Amygdala (tissue), 56 donors: ENCODE measurements at places on chromosomes 6 and 20.

DNA sequence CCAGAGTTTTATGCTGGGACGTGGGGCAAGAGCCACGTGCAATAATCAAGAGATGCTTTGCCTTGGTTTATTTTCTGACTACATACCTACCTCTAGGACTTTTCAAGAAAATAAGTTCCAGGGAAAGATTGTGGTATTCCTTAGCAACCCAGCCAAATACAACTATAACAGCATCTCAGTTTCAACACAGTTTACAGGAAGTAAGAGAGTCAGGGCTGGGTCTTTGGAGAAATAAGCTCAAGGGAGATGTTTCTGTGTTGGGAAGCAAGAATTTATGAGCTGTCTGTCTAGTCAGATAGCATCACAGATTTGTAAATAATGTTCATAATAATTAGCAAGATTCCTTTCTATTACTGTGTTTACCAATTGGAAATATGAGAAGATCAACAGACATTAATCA, 35.1 kb downstream of the MAP3K5 start:
- no peak for DNase-seq

GRCh38 chr6:139126255-139126654, 8.6 kb upstream of the HECA start:
- no peak for DNase-seq

DNA sequence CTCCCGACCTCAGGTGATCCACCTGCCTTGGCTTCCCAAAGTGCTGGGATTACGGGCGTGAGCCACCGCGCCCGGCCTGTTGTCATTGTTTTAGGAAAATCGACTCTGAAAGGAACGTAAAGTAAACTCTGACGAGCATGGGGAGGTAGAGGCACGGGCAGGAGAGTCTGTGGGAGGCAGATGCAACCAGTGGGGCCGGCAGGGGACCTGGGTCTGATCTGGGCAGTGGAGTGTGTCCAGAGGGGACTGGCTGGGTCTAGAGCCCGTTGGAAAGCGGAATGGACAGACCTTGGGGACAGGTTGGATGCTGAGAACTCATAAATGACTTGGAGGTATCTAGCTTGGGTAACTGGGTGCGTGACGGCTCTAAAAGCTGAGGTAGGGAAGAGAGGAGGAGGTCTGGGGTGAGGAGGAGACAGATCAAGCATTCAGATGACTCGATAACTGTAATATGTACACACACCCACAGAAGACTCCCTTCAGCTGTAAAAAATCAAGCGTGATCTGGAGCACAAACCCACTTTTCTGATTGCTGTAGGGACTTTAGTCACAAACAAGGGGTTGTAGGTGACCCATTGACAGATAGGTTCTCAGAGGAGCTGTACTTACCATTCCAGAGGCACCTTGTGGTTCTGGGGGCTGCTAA, 22.4 kb downstream of the MANBAL start:
- no peak for DNase-seq

DNA sequence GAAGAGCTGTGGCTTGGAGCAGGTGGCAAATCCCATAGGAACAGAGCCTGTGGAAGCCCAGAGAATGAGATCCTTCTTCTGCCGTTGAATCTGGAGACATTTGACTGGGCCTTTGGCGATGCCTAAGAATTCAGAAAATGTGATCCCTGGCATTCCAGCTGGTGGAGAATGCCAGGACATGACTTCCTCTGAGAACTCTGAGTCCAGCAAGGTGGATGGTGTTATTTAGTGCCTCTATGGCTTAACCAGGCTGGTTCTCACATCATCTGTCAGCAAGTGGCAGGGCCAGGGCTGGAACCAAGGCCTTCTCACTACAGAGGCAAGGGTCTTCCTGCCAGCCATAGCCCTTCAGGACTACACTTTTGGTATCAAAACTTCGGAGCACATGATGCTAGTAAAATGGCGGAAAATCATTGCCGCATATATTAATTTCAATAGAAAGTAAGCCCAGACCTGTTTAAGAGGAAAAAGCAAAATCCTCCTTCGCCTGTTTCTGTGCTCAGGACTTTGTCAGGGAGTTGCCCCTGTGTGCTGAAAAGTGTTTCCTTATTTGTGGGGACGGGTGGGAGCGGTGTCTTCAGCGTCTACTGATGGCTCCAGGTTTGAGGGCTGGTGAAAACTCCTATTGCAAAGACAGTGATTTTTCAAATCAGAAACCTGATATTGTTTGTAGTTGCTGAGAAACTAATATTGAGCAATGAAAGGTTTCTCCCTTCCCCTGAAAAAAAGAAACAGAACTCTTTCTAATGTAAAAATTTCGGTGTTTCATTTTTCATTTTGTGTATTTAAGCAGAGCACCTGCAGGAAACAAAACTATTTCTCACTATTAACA, 23.9 kb downstream of the DUSP22 start:
- DNase-seq = no peak

GRCh38 chr6:149334682-149335160, 17.2 kb downstream of the TAB2 start:
- DNase-seq = no peak

DNA sequence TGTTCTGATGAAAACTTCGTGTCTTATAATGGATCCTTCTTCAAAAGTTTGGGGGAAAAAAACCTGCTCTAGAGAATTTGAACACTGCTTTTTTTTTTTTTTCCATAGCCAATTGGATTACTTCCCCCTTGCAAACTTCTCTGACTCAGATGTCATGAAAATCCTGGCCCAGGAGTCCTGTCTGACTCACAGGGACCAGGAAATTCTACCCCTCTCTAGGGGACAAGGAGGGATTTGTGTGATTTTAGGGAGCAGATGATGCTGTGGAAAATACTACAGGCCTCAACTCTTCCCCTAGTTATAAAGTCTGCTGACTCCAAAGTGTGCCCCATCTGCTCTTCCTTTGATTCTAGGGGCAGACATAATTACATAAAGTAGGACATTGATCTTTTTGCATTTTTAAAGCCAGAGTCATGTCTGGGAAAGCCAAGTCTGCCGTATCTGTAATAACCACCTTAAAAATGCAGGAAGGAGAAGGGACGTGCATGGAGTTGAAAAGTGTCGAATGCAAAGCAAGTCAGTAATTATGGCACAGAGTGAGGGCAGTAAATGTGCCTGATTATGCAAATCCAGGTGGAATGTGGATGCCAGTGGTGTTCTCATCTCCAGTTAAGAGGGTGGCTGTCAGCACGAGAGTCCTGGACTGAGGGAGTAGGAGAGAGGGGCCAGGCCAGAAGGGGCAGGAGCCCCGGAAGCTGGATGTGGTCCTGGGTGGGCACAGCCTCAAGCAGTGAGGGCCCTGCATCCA, 144.3 kb upstream of the SULF2 start:
- no peak for DNase-seq

DNA sequence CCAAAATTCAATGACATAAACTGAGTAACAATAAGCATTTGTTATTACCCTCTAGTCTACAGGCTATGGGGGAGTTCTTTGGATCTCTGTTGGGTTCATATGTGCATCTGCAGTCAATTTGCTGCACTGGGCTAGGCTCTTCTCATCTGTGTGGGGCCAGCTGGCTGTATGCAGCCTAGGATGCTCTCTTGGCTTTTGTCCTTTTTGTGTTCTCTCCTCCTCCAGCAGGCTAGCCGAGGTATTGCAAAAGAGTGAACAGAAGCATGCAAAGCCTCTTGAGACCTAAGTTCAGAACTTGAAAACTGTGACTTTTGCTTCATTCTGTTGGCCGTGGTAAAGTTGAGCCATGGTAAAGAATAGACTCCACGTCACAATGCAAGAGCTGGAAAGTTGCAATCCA, 62.8 kb upstream of the FOXO3 start:
- DNase-seq = no peak

DNA sequence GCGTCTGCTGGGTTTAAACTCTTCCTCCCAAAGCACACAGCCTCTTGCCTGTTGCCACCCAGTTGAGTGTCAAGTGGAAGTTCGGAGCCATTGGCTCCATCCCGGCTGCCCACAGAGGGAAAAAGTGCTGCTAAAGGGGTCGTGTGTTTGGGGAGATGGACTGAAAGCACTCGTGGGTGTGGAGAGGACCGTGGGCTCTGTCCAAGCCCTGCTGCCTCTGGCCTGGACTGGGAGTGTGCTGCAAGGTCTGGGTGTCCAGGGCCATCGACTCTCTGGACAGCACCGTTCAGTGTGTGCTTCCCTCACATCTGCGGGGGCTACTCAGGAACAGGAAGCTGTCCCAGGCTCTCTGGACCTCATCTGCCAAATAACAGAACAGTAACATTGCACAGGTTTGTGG, 269.3 kb downstream of the DLL1 start:
- no peak for DNase-seq

- no peak for DNase-seq
These were observed 39.9 kb downstream of the TBC1D7 start for GRCh38 chr6:13288481-13288880.

GRCh38 chr6:21163110-21163837, 430.3 kb upstream of the SOX4 start:
- no peak for DNase-seq

- DNase-seq = no peak
These were observed 2.8 kb downstream of the TMEM151B start for GRCh38 chr6:44272999-44273566.

DNA sequence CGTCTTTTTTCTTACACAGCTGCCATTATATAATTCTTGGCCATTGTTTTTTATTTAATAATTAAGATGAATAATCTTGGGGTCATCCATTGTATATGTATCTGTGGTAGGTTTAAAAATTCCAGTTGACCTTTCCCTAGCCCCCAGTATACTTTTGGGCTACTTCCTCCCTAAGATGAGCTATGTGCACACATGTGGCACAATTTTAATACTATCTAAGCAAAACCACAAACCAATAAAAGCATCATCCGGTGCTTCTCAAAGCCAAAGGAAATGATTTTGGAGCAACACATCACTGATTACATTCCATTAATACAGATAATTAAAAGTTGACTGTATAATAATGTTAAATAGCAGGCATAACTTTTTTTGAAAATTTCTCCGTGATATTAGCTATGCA, 161.2 kb downstream of the ATXN1 start:
- DNase-seq = no peak

- DNase-seq = no peak
These were observed 13.8 kb upstream of the CCND3 start for GRCh38 chr6:41955412-41955811.

GRCh38 chr20:21994203-21994602, 288.7 kb downstream of the PAX1 start:
- no peak for DNase-seq

- DNase-seq = no peak
These were observed 169.9 kb downstream of the CD24 start for GRCh38 chr6:106804346-106805335.

GRCh38 chr6:26556263-26557070, 18.3 kb downstream of the HMGN4 start:
- peak; percentile 7 for DNase-seq

DNA sequence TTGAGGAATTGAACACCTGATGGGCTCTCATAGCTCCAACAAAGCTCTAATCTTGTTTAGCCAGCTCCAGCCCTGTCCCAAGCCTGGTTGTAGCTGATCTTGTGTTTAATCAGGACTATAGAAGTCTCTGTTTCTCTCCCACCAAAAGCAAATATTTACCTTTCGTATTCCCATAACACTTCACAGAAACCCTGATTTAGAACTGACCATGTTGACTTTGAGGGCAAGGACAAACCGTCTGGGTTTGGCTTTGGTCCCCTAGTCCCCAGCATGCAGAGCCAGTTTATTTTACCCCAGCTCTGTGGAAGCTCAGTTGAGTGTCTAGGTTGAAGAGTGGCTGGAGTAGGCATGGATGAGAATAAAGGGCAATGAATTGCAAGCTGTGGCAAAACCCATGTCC, 18.0 kb upstream of the SIM1 start:
- DNase-seq = no peak

DNA sequence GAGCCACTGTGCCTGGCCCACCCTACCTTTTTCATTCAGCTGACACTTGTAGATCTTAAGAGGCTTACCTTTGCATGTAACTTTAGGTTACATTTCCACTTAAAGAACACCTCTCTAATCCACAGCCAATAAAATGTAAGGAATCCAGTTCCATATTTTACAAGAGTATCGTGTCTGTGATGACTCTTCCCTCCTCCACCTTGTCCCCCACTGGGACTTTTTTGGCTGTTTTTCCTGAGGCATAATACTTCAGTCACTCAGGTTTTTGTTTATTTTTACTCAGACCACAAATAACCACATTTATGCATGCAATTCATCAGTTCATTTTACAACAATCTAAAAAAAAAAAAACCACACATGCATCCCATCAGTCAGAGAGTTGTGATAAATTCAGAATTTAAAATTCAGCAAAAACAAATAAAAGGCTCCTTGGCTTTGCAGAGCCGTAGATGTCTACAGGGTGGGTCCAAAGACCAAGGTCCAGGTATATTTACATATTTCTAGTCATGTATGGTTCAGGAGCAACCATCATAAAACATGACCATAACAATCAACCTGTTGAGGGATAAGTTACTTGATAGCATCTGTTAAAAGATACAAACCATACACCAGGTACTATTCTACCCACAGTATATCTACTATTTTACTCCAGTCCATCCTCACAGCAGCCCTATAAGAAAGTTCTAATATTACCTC, 9.9 kb downstream of the ATXN1 start:
- no peak for DNase-seq

GRCh38 chr6:15675536-15676220, 12.8 kb upstream of the DTNBP1 start:
- DNase-seq = no peak

- no peak for DNase-seq
These were observed 100.7 kb upstream of the PTPN1 start for GRCh38 chr20:50409495-50409894.

- DNase-seq = no peak
These were observed 149.4 kb upstream of the BMP2 start for GRCh38 chr20:6618051-6618450.

GRCh38 chr6:286681-287488, 5.4 kb upstream of the DUSP22 start:
- no peak for DNase-seq

DNA sequence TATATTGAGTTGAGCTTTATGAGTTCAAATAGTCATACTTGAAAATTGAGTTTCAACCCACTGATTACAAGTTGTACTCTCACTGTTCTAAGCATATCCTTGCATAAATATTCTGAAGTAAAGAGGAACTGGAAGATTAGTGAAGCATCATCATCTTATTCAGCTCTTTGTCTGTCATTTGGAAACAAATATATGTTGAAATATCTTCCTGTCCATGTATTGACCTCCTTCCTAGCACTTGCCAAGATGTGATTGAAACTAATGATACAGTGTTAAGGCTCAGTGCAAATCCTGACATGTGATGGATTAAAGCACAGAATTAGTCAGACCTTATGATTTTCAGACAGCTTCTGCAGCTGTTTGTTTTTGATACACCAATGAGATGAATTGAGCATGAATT, 434.3 kb downstream of the TBC1D32 start:
- no peak for DNase-seq

DNA sequence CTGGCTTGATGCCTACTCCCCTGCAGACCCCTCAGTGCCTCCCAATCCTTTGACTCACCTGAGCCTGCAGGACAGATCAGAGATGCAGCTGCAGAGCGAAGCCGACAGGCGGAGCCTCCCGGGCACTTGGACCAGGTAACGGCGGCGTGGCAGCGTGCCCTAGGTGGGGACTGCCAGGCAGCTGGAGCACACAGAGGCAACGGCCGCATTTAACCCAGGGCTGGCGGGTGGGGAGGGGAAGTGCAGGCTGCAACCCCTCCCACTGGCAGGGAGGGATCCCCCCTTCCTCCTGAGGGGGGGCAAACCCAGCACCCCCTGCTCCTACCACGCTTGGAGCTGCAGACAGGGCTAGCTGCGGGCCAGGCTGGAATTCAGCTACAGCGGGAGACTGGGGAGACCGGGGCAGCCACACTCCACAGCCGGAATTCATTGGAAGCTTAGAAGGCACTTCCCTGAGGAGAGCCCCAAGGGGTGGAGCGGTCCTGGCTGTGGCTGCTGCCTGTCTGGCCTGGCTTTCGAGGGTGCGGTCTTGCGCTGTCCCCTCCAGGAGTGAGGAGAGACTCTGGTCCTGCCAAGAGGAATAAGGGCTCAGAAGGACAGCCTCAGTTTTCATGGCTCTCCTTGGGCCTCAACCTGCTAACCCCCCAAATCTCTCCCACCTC, at the start of gene MATN4:
MATN4 (minus strand) TSS at position 183 of the 662 bp plus-strand sequence. CDS start 2,717 bp downstream, outside the sequence.
- DNase-seq = no peak
